Esophagus mucosa (tissue), 1 donor: ENCODE measurements at places on chromosomes 6 and 20. TPM values are rescaled to one million over a fixed set of nuclear protein-coding genes. Genes with fewer than 3 reads are reported as not detected.

Gene GJA1
- 116 TPM for total RNA-seq

Gene KHDC1
- total RNA-seq, result 0.88 TPM

Gene ZNF831
- total RNA-seq, result 0.28 TPM

Gene TSPO2
- not detected for total RNA-seq

Gene BMP7
- 34.2 TPM for total RNA-seq

Gene UBE2C
- total RNA-seq, result 46.5 TPM

Gene E2F1
- 3.7 TPM for total RNA-seq

Gene TMEM30A
- 64.0 TPM for total RNA-seq

Gene HLA-DPB1
- total RNA-seq, result 10.5 TPM

Gene GABRR2
- total RNA-seq, result not detected

Gene BPI
- total RNA-seq, result not detected

Gene WFDC5
- total RNA-seq, result 4.3 TPM

Gene ANKRD66
- not detected for total RNA-seq

Gene TRIM15
- not detected for total RNA-seq

Gene PRSS16
- 7.7 TPM for total RNA-seq

GRCh38 chr6:165117121-165117520 lies 192.3 kb downstream of the C6orf118 start:
- ATAC-seq, result no peak

- no peak for ATAC-seq
These were observed 109.4 kb upstream of the HCRTR2 start for GRCh38 chr6:55064711-55065420.

DNA sequence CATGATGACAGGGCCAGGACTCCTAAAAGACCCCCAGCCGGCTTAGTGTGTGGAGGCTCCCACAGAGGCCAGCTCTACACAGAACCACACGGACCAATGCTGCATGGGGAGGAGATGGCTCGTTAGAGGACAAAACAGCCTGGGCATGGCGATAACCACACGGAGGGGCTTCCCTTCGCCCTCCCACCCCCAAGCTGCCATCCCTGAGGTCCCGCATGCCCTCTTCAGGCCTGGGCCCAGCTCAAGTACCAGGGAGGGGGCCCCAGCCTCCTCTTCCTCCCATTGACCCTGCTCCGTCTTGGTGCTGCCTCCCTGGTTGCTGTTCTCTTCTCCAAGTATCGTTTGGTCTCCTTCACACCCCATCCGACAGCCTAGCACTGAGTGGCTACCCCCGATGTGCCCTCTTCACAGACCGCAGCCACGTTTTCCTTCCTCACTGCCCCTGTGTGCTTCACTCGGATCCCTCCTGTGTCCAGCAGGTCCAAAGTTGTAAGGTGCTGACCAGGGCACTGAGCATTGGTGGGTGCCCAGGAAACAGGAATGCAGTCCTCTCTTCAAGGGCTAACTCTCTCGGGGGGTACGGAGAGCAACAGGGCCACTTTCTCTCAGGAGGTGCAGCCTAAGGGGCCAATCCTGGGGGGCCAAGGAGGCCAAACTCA lies 9.6 kb upstream of the MLN start:
- ATAC-seq, result no peak

DNA sequence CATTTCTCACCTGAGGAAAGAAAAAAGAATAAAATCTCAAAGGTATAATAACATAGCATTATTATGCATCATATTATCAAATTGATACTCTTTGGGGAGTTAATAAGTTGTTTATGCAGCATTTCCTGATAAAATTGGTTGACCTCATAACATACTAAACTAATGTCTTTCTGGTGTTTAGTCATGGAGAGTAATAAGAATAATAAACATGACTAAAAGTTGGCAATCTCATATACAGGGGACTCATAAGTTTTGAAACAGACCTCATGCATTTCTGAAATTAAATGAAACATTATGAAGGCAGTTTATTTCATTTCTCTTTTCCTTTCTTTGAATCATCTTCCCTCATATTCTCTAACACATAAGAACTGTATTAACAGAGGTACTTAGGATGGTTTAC lies 60.5 kb upstream of the PRDM1 start:
- ATAC-seq, result no peak

DNA sequence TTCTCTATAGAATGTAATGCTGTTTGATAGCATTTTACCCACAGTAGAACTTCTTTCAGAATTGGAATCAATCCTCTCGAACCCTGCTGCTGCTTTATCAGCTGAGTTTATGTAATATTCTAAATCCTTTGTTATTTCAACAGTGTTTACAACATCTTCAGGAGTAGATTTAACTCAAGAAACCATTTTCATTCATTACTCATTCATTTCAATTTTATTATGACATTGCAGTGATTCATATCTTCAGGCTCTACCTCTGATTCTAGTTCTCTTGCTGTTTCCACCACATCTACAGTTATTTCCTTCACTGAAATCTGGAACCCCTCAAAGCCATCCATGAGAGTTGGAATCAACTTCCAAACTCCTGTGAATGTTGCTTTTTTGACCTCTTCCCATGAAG lies 93.7 kb downstream of the ZFAND3 start:
- ATAC-seq, result no peak

DNA sequence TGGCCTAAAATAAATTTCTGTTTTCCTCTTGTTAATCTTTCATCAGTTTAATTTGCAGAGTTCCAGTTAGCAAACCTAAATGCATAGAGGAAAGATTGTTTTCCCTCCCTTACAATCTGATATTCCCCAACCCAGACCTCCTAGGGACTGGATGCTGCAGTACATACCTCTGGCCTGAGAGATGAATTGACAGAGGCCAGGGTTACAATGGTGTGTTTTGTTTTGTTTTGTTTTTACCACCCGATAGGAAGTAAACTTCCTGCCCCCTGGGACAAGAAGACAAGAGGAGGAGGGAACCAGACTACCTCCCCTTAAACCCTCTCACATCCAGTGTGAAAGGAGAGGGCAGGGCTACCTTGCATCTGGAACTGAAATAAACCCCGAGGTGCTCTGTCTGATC lies 319.0 kb downstream of the LRFN2 start:
- no peak for ATAC-seq

GRCh38 chr6:42320762-42321161 lies 103.1 kb upstream of the MRPS10 start:
- ATAC-seq, result no peak

DNA sequence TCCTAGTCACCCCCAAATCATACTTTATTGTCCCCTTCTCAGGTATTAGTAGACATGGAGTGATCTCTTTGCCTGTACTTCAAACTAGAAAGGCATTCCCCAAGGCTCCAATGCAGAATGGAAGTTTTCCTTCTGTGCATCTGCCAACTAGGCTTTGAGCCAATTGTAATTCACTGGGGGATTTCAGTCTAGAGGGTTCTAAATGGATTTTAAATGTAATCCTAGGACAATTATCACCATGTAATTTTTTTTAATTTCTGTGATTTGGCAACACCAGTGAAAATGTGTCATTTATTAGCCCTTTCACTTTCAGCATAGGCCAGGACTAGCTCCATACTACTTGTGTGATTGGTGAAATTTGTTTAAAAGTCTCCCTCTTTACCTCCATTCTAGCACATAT lies 557.6 kb upstream of the MARCKS start:
- ATAC-seq, result no peak

DNA sequence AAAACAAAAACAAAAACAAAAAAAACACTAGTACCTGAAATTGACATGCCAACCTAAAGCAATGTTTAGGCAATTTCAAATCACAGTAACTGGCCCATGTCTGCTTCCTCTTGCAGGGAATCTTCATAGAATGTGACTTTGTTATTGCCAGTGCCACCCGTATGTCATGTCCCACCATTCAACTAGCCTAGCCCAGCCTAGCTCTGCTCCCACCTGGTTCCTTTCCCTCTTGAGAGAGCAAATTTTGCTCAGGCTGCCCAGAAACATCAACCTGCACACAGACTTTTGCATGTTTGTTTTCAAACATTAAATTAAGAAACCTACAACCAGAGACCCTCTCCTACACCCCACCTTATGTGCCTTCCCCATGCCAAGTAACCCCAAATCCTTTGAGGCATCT lies 124.8 kb upstream of the SLC2A12 start:
- ATAC-seq, result no peak

DNA sequence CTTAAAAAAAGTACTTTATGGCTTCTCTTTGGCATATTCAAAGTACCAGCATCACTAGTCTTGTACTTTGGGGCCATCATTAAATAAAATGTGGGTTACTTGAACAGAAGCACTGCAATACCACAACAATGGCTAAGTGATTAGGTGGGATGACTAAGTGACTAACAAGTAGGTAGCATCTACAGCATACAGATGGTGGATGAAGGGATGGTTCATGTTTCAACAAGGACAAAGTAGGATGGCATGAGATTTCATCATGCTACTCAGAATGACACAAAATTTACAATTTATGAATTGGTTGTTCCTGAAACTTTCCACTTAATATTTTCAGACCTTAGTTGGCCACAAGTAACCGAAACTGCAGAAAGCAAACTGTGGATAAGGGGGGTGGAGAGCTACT lies 7.7 kb downstream of the MPC1 start:
- no peak for ATAC-seq

DNA sequence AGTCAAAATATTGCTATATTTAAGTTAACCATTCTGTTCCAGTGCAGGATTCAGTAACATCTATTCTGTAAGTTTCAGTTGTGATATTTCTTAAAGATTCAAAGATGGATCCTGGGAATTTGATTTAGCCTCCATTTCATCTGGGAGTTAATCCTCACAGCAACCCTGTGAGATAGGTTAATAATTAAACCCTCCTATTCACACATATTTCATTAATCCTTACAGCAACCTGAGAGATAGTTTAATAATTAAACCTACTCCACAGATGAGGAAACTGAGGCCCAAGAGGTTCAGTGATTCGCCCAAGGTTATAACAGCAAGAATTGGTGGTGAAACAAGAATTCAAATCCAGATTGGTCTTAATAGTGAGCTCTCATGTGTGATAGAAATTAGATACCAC lies 10.9 kb upstream of the ZBTB2 start:
- ATAC-seq, result no peak

GRCh38 chr20:32819992-32820697 lies 391 bp downstream of the MAPRE1 start:
- peak; percentile 91 for ATAC-seq

DNA sequence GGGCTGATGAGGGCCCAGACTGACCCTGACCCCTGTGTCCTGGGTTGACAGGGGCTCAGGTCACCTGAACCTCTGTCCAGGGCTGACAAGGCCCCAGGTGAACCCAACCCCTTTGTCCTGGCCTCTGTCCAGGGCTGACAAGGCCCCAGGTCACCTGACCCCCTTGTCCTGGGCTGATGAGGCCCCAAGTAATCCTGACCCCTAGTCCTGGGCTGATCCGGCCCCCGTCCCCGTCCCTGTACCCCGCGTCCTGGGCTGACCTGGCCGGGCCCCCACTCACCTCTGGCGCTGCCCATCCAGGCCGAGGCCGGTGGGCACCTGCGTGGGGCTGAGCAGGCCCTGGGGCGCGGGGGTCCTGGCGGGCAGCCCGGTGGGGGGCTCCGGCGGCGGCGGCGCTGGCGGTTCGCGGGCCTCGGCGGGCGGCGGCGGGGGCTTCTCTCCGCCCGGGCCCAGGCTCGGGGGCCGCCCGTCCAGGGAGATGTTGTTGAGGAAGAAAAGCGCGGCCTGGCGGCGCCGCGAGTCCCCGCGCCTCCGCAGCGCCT lies 379 bp downstream of the CABLES2 start:
- ATAC-seq, result no peak

GRCh38 chr6:30730601-30731435 lies 10.7 kb downstream of the TUBB start:
- ATAC-seq, result peak; percentile 91

DNA sequence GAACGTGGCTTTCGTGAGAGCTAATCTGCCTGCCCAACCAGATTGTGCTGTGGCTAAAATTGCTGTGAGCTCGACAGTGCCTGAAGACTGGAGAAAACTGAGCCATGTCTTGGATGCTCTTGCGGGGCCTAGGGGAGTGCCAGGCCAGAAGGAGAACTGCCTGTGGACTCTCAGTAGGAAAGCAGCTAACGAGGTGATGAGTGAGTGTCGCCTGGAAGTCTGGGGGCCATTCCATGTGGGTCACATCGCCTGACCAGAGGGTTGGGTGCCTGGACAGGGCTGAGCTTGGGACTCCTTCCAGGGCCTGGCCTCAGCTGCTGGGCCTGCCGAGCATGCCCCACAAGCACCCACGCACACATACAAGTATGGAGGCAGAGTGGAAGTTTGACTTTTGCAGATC lies 166.5 kb downstream of the VEGFA start:
- no peak for ATAC-seq

- ATAC-seq, result no peak
These were observed 32.7 kb downstream of the ILRUN start for GRCh38 chr6:34663831-34664255.

GRCh38 chr6:148250975-148251685 lies 91.5 kb upstream of the SASH1 start:
- peak; percentile 87 for ATAC-seq

DNA sequence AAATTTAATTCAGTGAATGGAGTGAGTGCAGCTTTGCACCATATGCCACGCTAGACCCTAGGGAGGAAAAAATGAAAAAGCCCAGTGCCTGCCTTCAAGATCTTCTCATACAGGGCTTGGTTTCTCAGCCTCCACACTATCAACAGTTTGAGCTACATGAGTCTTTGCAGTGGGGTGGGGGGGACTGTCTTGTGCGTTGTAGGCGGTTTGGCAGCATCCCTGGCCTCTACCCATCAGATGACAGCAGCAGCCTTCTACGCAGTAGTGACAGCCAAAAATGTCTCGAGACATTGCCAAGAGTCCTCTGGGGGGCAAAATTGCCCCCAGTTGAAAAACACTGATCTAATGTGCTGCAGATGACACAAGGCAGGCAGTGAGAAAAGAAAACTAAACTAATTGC lies 6.2 kb downstream of the CDH22 start:
- no peak for ATAC-seq

DNA sequence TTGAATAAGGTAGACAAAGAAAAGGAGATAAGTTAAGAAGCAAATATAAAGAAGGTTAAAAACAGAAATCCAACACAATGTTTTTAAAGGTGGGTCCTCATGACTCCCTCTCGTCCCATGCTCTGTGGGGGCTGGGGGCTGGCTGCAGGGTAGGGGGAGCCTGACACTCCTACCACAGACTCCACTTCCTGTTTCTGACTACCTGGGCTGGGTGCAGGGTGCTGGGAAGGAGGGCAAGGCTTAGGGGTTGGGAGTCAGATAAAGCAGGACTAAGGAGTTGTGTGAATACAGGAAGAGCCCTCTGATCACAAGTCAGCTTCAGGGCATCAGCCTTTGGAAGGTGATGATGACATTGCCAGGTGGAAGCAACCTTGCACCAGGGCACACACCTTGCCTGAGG lies 277.0 kb upstream of the SGK1 start:
- no peak for ATAC-seq

GRCh38 chr6:148935705-148936435 lies 189.0 kb downstream of the UST start:
- ATAC-seq, result peak; percentile 68

DNA sequence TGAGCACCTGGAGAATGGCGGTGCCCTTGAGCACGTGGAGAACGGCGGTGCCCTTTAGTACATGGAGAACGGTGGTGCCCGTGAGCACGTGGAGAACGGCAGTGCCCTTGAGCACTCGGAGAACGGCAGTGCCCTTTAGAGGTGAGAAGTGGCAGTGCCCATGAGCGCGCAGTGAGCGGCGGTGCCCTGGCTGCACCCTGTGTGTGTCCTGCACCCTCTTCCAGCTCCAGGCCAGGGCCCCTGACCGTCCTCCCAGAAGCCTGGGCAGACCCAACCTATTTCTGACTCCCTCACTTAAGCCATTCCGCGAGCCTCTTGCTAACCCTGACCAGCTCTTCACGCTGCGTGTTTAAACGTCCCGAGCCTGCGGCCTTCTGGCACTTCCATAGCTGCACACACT lies 151.3 kb downstream of the DLL1 start:
- ATAC-seq, result no peak

- ATAC-seq, result no peak
These were observed 116.6 kb upstream of the RPS6KA2 start for GRCh38 chr6:166743406-166744222.

- no peak for ATAC-seq
These were observed 234.7 kb upstream of the ADGRB3 start for GRCh38 chr6:68400396-68400795.
